ENCODE measurements at places on chromosomes 16 and 17.
A peak's percentile ranks its signal among the peaks of the same experiment; 100 is the strongest.

DNA sequence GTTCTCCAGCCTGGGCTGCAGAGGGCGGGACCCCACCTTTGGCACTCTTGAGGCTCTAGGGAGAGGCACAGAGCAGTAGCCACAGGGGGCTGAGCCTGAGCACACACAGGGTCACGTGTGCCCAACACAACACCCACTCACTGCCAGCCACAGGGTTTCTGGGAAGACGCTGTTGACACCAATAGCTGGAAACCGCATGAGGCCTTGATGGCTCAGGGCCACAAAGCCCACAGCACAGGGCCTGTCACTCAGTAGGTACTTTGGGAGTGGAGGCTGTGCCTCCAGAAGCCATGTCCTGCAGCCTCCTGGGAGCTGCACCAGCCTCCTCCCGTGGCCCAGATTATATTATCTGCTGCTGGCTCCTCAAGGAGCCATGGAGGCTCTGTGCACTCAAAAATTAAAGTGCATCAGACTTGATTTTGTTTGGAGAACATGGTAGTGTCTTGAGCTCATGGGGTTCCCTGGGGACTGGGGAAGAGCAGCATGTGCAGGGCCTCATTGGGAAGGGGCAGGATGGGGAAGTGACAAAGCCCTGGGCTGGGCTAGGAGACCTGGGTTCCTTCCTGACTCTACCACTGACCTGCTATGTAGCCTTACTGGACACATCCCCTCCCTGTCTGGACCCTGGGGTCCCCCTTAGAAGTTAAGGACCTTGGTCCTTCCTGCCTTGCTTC lies 12.5 kb upstream of the SREBF1 start:
- peak; percentile 75 for DNase-seq

GRCh38 chr17:38617074-38617860 lies 11.5 kb upstream of the SRCIN1 start:
- no peak for DNase-seq

- no peak for DNase-seq
Measured at GRCh38 chr17:48996722-48997102, 473 bp upstream of the IGF2BP1 start.

DNA sequence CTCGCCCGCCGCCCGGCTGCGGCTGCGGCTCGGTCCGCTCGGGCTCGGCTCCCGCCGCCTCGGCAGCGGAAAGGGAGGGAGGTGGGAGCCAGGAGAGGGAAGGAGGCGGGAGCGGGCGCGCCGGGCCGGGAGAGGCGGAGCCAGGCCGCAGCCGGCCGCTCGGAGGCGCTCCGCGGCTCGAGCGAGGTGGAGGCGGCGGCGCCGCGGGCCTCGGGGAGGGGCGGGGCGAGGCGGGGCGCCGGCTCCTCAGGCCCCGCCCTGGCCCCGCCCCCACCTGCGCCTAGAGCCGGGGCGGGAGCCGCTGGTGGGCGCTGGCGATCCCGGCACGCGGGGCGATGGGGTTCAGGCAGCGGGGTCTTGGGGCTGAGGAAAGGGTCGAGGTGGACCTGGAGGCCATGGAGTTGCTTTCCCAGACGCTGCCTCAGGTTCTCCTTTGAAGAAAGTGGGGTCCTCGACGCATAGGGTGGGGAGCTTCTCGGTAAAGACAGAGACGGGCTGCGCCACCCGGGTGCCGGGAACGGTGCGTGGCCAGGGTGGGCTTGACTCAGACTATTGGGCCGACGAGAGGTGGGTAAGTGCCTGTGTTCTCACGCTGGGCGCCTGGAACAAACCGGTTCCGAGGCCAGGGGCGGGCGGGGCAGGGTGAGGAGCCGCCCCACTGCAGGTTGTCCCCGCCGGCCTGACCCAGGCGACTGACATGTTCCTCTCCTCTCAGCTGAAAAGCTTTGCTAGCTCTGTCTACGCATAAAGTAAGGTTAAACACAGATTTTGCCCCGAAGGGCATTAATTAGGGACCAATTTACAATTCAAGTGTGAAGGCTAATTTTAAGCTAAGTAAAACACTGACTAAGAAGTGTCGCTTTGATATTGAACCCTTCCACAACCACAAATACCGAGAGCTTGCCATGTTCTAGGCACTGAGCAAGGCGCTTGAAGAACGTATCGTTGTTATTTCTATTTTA lies at the start of gene CMTM4:
Gene CMTM4 (minus strand): TSS at position 75 of the 962 bp plus-strand sequence. CDS start 218 bp downstream, outside the sequence.
- DNase-seq, result peak; percentile 79

DNA sequence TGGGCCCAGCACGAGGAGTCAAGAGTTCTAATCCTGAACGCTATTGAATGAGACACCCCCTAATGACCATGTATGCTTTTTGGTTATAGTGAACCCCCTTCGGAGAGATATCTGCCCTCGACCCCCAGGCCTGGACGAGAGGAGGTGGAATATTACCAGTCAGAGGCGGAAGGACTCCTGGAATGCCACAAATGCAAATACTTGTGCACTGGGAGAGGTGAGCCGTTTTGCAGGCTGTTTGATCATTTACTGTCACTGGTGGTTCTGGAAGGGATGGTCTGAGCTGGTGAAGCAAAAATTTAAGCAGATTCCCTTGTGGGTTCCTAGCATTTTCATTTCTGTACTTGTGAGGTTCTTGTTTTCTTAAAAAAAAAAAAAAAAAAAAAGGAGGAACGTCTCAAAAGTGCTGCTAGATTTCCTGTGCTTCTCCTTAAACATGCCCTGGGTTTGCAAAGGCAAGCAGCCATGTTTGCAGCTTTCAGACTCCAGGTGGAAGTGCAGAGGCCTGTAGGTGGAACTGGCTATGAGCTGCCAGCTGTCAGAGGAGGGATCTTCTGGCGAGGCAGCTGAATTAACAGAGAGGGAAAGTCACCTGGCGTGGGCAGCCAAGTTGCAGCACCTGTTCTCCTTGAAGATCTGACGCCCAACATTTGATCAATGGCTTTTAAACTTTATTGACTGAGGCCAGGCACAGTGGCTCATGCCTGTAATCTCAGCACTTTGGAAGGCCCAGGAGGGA lies 3.5 kb downstream of the MARVELD3 start:
- no peak for DNase-seq

DNA sequence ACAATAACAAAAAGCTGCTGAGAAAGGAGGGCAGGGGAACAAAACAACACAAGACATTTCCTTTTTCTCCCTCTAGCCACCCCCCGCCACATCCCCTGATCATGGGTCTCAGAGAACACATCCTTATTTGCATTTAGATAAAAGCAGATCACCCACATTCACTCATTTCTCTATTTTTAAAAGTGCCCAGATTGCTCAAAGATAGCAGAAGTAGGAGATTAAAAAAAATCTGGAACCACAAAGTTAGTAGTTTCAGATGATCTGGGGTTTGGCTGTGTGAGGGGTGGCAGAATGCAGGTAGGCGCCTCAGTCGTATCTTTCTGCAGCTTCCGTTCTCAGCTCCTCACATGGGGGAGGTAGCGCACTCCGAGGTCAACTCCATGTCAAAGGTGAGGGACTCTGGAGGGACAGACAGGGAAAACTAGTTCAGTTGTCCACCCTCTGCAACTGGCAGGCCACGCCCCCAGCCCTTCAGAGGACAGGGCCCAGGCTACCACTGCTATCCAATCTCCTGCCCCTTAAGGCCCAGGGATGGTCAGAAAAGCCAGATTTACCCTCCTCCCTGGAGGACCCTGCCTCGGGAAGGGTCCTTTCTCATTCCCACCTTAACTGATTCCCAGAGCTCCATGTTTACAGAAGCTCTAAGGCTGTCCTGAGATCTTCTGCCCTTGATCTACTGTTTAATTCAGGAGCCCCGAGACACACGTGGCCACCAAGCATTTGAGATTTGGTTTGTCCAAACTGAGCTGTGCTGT lies 27.3 kb downstream of the STAT5A start:
- DNase-seq, result no peak

GRCh38 chr17:20226814-20227482 lies 217.8 kb downstream of the SPECC1 start:
- peak; percentile 78 for DNase-seq

DNA sequence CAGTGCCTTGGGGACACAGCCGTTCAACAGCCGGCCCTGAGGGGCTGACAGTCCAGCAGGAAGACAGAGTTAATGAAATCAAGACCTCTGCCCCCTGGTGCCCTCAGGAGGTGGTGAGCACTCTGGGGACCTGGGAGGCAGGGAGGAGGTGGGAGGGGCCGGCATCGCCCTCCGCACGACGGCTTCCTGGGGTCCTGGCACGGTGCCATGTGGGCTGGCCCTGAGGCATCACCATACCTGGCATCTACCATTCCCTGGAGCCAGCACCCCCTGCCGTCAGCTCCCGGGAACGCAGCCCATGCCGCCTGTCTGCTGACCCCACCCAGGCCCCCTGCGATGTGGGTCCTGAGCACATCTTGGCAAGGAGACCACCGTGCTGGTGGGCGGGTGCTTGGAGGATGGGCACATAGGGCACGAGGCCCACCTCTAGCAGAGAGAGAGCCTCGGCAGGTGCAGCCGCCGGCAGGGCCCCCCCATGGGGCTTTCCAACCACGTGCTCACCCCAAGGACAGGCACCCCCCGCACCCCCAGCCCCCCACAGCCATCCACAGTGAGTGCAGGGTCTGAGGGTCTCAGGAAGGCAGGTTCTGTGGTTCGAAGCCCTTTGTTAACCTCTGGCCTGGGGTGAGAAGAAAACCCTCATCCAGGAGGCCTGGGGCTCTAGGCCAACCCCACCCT lies 52.5 kb downstream of the ZFPM1 start:
- DNase-seq, result peak; percentile 94

- DNase-seq, result no peak
Measured at GRCh38 chr16:12170103-12171040, 193.8 kb downstream of the SNX29 start.

- no peak for DNase-seq
Measured at GRCh38 chr16:8713635-8714172, 39.3 kb downstream of the ABAT start.

DNA sequence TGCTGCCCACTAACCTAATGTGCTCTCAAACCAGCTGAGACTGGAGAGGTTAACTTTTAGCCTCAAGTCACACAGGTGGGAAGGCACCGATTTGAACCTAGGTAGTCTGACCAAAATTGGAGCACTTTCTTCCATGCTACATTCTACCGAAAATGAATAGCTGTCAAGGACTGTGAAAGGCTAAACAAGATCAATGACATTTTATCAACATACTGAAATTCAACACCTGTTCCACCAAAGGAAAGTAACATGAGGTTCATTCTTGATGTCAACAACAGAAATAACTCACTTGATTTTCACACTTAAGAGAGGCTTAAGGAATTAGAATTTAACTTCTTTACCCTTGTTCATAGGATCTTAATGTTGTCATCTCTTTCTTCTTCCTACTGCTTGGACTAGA lies 284.4 kb upstream of the MON1B start:
- DNase-seq, result no peak

DNA sequence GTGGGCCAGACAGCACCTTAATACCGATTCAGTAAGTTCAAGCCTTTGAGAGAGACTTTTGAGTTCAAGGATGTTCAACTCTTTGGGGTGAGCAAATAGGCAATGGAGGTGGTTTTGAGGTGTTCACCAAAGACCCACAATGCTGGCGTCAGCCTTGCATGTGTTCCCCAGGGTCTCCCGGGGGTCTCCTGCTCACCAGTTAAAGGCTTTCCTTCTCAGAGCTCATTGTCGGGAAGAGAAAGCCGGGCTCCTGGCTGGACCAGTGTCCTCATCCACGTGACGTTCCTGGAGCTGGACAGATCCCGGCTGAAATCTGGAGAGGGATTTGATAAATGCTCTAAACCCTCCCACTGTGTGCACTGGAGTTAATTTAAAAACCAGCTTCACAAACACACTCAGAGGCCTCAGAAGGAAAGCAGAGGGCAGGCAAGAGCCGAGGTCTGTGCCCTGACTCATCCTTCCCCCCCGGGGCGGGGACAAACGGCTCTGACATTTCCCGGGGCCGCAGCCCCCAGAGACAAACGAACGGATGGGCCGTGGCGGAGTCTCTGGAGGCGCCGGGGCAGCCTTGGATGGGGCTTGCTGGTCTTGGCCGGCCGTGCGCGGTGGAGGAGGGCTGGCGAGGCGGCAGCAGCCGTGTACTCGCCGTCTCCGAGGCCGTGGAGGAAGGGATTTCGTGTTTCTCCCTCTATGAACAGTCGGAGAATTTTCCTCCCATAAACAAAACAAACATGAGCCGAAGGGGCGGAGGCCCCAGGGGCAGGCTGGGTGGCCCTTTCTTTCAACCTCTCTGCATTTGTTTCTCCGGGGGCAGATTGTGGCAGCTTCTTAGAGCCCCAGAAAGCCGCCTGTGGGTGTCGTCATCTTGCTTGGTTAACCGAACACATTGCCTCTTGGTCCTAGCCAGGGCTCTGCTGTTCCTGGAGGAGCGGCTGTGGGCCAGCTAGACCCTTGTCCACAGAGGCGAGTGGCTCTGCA lies 94.2 kb downstream of the NTN1 start:
- no peak for DNase-seq

DNA sequence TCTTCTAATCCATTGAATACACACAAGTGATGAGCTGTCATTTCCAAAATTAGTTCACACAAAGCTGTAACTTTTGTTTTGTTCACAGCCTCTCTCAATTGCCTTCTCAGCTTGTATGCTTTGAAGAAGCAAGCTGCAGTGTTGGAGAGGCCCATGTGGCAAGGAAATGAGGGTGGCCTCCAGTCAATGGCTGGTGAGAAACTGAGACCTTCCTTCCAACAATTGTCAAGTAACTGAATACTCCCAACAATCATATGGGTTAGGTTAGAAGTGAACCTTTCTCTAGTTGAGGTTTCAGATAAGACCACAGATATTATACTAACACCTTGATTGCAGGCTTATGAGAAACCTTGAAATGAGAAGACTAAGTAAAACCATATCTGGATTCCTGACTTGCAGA lies 82.4 kb upstream of the SOX9 start:
- no peak for DNase-seq

DNA sequence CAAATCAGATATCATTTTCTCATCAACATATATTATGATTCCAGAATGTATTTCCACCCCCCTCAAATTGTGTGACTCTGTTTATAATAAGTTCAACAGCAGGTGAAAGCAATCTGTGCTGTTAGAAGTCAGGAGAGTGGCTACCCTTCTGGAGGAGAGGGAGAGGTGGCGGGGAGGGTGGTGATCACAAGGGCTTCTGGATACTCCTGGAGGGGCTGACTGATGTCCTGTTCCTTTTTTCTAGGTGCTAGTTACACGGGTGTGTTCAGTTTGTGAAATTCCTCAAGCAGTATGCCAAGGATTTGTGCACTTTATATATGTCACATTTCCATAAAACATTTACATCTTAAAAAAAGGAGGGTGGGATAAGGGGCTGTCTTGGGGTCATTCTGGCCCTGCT lies 119.1 kb downstream of the IRF8 start:
- no peak for DNase-seq

GRCh38 chr17:45265821-45266220 lies 3.9 kb upstream of the SPATA32 start:
- DNase-seq, result no peak

GRCh38 chr17:7496470-7497183 lies 12.5 kb downstream of the POLR2A start:
- DNase-seq, result no peak

GRCh38 chr16:65392806-65393565 lies 271.1 kb upstream of the CDH11 start:
- no peak for DNase-seq

All from hematopoietic multipotent progenitor cell treated with erythropoietin and hydrocortisone succinate and interleukin-3 and kit ligand, for 17 days (in vitro differentiated cells).